ENCODE measurements at places on chromosomes 6 and 20.

DNA sequence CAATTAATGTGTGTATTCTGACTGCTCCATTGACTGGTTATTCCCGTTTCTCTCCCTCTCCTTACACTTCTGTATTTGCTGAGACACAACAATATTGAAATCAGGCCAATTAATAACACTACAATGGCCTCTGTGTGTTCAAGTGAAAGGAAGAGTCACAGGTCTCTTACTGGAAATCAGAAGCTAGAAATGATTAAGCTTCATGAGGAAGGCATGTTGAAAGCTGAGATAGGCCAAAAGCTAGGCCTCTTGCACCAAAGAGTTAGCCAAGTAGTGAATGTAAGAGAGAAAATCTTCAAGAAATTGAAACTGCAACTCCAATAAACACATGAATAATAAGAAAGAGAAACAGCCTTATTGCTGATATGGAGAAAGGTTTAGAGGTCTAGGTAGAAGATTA lies 489.5 kb upstream of the CITED2 start:
- DNase-seq: no peak

- no peak for DNase-seq
Measured at GRCh38 chr6:75170691-75171560, 34.9 kb downstream of the COL12A1 start.

DNA sequence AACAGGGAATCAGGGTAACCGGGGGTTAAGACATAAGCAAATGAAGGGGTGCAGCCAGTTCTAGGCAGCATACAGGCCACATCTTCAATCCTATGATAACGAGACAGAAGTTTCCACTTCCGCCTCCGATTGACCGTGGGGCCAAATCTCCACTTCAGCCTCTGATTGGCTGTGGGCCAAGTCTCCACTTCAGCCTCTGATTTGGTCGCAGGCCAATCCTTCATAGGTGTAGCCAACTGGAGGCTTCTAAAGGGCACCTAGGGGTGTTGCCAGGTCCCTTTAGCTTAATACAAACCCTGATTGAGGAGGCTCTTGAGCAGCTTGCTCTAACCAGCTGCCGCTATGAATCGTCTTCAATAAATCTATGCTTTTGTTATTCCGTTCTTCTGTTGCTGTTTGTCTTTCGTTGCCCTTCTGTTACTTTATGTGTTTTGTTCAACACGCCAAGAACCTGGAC lies 2.1 kb upstream of the ERGIC3 start:
- DNase-seq: no peak

- no peak for DNase-seq
Measured at GRCh38 chr6:100346828-100347227, 117.9 kb downstream of the SIM1 start.

DNA sequence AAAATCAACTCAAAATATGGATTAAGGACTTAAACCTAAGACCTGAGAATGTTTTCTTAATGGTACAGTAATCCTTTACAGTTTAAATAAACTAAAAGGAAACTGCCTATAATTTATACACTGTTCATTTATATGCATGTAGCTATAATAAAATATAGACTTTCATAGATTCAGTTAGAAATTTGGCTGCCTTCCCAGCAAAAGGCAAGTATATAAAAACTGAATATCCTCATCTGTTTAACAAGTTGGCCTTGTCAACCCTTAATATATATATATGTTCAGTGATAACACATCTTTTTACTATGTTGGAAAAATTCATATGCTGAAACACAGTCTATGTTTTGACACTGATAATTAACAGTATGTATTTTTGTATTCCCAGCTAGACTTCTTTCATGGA lies 123.1 kb downstream of the GRIK2 start:
- no peak for DNase-seq

GRCh38 chr6:131807644-131808459 lies at the start of gene ENPP1:
Gene ENPP1, plus strand, starts transcription at chr6:131808020. Its CDS starts 16 bp downstream, at chr6:131808036.
- peak; percentile 38 for DNase-seq

DNA sequence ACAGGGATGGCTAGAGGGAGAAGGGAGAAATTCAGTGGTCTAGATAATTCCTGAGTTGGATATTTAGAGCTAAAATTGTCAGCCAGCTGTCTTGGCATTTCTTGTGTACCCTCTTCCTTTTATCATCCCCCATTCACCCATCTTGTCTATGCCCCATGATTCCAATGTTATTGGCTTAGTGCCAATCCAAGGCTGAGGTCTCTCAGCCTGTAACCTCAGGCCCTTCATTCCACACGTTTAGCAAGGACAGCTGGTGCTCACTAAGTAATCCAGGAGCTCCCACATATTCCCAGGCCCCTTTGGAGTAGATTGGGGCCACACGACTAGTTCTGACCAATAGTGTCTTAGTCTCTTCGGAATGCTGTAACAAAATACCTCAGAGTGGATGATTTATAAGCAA lies 112.4 kb upstream of the ATXN1 start:
- DNase-seq: no peak

GRCh38 chr20:20666359-20666758 lies 46.1 kb downstream of the RALGAPA2 start:
- DNase-seq: no peak

- no peak for DNase-seq
Measured at GRCh38 chr6:151400473-151400872, 9.1 kb upstream of the ZBTB2 start.

GRCh38 chr6:149078211-149078782 lies 239.2 kb upstream of the TAB2 start:
- no peak for DNase-seq

DNA sequence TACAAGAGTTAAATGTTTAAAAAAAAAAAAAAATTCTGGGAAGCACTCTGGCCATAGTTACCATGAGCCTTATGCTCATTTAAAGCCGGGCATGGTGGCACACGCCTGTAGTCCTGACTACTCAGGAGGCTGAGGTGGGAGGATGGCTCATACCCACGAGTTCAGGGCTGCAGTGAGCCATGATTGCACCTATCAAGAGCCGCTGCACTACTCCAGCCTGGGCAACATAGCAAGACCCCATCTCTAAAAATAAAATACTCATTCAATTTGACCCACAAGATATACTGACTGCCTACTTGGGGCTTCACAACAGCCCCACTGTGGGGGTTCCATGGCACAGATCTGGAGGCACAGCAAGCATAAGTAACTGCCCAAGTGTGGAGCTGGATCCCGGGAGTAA lies 112.0 kb upstream of the NFATC2 start:
- DNase-seq: no peak

GRCh38 chr6:159169193-159169555 lies at the start of gene FNDC1:
Gene FNDC1, plus strand, starts transcription at chr6:159169400. Its CDS starts 197 bp downstream, at chr6:159169597.
- no peak for DNase-seq

DNA sequence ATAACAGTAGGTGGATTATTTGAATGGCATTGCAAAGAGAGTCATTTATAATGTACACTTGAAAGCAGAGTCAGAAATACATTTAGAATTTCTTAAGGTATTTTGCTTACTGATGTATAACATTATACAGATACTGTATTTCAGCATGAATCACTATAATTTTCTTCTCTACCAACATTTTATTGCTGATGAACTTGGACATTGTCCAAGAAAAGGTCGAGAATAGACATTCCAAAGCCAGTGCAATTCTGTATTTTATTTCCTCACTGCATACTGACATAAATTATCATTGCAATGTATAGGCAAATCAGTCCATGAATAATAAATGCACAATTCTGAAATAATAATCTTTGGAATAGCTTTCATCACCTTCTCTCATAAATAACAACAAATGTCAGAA lies 1420.0 kb upstream of the EYS start:
- DNase-seq: no peak

DNA sequence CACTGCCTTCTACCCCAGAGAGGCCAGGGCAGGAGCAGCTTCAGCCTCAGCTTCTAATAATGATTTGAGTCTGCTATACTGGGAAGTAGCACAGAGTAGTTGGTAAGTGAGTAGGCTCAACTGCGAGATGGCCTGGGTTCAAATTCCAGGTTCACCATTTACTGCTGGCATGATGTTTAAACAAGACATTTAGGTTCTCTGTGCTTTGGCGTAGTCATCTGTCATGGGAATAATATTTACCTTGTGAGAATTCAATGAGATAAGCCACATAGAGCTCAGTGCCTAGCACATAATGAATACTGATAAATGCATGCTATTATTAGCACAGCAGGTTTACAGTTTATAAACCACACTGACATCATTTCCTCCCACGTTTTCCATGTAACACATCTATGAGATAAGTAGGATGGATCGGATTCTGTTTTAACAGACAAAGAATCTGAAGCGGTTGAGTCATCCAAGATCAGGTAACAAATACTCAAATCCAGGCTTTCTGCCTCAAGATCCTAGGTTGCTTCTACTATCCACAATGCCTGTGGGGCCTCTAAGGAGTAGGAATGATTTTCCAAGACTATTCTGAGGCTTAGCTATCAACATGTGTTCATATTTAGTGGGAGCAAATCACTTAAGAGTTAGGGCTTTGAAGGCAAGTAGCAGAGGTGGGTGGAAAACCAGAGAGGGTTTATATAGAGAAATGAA lies 72.9 kb upstream of the DTNBP1 start:
- no peak for DNase-seq

DNA sequence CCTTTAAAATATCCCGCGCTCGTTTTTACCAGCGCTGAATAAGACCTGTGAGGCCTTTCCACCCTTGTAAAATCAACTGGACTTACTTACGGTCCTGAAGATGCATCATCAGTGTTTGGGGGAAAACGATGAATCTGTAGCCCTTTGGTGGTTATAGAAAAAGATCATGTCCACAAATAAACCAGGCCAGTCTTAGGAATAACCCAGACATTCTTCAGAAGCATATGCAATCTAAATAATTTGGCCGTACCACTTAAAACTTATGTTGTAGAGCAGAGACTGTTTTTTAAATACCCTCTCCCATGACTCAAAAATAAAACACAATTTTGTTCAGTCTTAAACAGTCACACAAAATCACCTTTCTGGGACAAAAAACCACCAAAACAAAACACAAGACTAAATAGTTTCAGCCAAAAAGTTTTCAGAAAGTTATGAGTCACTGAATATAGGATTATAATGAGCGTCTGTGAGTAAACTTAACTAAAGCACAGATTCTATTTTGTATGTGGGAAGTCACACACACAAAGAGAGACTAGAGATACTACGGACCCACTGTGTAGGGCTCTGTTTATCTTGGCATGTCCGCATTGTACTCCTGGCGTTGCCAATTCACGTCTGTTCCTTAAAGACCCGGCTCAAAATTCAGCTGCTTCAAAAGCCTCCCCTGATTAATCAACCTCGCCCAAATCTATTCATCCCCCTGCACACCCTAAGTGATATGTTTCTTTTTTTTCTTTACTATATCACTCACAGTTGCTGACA lies 26.5 kb upstream of the SMOC2 start:
- DNase-seq: no peak

DNA sequence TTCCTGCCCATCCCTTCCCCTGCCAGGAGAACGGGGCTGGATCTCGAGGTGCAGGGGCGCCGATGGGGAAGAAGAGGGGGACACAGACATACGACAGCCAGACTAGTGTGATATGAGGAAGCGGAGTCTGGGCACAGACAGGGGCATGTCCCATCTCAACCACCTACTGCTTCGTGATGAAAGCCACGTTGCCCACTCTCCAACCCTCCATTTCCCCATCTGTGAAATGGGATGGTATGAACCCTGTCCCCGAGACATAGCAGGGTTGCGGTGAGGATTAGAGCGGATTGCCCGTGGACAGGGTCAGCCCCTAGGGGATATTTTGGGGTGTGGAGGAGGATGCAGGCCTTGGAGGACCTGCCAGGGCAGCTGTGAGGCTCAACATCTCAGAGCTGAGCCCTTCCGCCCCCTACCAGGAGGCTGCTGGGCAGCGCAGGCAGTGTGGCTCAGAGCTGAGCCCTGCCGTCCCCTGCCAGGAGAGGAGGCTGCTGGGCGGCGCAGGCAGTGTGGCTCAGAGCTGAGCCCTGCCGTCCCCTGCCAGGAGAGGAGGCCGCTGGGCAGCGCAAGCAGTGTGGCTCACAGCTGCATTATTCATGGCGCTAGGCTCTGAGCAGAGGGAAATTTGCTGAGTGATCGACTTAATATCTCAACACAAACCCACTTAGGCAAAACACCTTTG lies 71.7 kb downstream of the GRM4 start:
- DNase-seq: no peak

- no peak for DNase-seq
Measured at GRCh38 chr6:136528477-136528876, 21.7 kb downstream of the MAP7 start.

GRCh38 chr20:23880417-23880816 lies 869 bp upstream of the CST5 start:
- no peak for DNase-seq

DNA sequence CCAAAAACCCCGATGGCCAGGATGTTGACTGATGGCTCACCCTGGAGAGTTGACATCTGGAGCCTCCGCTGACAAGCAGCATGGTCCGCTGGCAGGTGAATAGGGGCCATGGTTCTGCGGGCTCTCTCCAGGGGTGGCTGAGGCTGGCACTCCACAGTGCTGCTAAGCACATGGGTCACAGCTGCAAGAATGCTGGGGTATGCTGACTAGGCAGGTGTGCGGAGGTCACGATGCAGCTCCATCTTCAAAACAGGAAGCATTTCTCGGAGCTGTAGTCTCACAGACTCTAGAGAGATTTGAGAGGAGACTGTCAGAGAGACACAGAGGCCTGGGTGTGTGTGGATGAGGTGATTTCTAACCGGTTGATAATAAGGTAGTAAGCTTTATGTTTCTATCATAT lies 341.6 kb downstream of the NRN1 start:
- DNase-seq: no peak

- DNase-seq: no peak
Measured at GRCh38 chr6:98769546-98769945, 64.8 kb upstream of the POU3F2 start.

DNA sequence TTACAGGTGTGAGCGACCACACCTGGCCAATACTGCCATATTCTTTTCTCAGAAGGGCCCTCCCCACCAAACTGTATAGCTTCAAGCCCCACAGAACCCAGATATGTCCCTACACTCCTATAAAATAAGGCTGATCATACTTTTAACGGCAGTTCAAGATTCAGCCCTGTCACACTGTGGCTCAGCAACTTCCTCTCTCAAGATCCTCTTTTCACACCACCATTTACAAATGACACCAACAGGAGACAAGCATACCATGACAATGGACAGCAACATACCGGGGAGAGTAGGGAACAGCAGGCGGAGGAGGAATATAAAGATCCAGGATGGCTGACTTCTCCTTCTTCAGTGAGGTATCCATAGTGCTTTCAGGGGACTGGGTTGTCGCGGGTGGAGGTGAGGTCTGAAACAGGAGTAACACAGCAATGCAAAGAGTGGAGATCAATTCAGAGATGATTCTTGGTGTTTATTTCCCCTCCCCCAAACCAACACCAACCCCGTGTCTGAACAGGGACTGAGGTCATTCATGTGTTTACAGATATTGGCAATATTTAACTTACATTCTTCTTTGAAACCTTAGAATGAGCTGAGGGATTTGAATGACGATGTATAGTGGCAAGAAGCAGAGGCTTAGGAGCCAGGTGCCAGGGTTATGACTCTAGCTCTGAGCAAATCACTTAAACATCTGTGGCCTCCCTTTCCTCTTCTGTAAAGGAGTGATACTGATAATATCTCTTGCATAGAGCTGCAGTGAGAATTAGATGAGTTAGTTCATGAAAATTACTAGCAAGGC lies 57.6 kb upstream of the IPCEF1 start:
- DNase-seq: no peak

DNA sequence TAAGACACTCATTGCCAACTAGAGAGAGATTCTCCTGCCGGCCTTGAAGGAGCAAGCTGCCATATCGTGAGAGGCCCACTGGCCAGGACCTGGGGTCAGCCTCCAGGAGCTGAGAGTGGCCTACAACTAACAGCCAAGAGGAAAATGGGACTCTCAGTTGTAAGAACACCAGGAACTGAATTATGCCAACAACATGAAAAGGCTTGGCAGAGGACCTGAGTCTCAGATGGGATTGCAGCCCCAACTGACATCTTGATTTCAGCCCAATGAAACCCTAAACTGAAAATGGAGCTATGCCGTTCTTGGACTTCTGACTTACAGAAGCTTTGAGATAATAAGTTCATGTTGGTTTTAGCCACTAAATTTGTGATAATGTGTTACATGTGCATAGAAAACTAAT lies 193.5 kb upstream of the LRFN2 start:
- DNase-seq: no peak

Data from T47D (cell line).